ENCODE measurements at places on chromosomes 6 and 20.

DNA sequence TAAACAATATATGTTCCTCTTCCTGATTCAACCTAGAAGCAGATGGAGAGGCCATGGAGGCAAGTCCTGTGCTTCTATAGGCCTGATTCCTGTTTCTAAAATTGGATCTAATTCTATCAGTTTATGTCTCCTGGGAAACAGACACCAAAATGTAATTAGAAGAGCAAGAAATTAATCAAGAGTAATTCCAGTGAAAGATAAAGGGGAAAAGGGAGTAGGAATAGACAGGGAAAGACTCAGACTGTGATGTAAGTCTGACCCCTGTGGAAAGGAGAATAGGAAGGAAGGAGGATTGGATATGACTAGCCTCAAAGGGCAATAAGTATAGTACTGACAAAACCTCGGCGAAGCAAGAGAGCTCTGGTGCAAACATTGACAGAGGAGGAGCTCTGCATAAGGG is 33.9 kb upstream of the FBXO30 start:
- DNase-seq: no peak

DNA sequence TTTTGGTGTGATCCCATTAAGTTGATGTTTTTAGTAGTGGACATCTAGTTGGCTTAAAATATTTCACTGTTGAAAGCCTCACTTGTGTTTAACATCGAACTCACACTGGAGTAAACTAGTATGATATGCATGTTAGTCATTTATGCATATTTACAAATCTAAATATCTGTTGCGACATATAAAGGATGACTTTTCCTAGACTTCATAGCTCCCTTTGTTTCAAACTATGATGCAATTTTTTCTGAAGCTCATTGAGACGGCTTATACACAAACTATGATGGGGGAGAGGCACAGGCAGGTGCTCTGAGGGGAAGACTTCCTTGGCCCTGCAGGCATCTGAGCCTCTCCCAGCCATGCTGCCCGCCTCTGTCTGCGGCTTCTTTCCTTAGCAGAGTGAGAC is 11.8 kb upstream of the FOXC1 start:
- DNase-seq: no peak

DNA sequence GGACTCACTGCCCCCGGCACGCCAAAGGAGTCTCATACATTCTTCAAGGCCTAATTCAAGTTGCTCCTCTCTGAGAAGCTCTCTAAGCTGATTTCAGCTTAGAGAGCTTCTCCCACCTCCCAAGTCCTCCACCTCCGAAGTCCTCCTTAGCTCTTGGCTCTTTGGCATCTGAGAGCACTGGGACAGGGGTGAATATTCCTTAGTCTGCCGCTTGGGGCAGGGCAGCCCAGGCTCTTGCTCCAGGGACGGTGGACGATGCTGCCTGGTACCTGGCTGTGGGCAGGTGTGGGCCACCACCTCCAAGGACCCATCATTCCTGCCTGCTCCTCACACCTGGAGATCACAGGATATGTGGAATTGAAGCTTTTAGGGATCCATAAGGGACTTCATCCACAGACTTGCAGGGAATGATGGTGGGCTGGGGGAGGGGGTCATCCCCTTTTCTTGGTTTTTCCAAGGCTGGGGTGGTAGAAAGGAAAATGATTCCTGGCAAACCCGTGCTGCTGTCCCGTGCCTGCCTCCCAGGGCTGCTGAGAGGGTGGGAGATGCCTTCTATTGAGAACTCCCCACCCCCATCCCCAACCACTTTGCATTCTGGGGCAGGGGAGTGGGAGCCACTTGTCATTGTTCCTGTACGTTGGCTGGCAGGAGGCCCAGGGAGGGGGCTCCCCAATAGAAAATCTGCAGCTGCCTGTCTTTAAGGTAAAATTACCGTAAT is 57.4 kb downstream of the ARHGAP40 start:
- peak; percentile 69 for DNase-seq

GRCh38 chr6:89082486-89082891 is 1.9 kb downstream of the PNRC1 start:
- no peak for DNase-seq

DNA sequence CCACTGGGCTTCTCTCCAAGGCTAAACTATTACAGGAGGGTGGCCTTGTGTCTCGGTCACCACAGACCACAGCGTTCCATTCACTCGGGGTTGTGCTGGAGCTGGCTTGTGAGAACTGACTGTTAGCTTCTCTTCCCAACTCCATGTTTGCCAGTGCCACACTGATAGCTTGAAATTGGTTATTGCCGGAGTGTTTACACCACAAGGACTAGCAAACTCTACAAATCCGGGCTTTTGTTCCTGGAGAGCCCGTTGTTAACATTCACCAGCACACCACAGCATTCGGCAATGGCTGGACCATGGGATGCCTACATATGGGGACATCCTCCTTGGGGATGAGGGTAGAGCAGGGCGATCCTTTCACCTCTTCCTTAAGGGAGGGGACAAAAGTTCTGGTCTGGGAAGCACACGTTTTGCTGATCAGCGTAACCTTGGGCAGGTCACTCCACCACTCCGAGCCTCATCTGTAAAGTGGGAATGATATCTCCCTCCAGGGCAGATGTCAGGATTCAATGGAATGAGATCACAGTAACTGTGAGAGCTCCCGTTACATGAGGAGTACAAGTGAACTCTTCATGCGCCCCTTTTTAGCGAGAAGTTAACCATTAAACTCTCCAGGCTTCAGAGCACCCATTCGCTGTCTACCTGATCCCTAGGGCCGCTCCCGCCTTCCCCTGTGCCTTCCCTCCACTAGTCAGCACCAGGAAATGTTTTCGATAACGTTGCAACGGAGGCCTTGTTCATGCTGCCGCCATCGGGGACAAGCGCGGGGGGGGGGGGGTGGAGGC is 41.7 kb upstream of the TTPAL start:
- peak; percentile 59 for DNase-seq

DNA sequence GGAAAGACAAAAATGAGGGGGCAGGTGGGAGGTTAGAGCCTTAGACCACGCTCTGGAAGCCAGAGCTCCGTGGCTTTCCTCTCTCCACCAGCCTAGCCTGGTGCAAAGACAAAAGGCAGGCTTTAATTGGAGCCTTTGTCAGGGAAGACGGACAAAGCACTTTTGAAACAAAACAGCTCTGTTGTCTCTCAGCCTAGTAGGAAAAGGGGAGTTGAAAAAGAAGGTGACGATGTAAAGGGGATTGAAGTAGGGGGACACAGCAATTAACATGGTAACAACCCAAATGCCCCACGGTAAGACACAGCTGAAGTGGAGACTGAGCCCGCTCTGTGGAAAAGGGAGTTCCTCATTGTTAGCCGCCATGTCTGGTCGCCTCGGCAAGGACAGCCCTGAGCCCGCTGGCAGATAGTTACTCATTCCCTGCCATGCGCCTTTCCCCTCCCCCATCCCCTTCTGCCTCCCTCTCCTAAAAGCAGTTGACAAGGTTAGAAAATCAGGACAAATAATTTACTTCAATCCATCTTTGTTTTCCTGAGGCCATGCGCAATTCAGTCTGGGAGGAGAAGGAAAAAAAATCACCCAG is 93.0 kb downstream of the TCP11 start:
- no peak for DNase-seq

DNA sequence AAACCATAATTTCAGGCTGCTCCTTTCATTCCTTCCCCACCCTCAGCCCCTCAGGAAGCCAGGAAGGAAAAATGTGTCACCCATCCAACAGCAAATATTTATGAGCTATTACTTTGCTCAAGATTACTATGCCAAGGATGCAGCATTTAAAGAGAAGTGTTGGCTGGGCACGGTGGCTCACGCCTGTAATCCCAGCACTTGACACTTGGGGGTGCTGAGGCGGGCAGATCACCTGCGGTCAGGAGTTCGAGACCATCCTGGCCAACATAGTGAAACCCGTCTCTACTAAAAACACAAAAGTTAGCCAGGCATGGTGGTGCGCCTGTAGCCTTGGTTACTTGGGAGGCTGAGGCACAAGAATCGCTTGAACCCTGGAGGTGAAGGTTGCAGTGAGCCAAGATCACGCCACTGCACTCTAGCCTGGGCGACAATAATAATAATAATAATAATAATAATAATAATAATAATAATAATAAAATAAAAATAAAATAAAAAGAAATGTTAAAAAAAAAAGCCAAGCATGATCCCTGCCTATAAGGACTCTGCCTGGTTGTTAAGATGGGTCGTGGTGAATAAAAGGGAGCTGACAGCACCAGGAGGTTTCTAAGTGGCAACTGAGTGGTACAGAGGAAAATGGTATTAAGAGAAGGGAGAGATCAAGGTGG is 20.5 kb upstream of the TIAM2 start:
- no peak for DNase-seq

DNA sequence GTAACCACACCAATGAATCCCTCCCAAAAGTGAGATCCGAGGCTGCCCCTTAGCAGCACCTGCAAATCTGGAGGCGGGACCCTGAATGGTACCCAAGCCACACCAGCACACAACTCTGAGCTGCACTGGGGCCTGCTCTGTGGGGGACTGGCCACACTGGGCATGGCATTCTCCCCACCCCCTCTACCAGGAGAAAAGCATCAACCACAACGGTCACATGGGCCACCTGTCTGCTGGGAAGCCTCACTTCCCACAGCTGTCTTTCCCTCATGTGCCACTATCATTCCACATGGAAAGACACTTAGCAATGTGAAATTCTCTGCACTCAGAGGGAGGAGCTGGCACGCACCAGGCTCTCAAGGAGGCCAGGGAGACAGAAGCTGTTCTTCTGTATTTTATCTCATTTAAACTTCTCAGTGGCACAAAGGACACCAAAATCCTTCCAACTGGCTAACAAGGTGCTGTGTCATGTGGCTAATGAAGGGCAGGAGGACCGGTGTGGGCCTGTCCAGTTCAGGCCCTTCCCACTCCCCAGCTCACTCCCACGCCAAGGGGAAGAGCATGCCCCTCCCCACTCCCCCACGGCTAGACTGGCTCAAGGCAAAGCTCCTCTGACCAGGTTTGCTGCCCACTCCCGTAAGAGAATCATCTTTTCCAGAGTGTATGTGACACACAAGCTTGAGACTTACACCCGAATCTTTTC is 19.0 kb downstream of the YTHDF1 start:
- no peak for DNase-seq

GRCh38 chr20:49303065-49303552 is 25.3 kb upstream of the ZNFX1 start:
- DNase-seq: no peak

Data from HuH-7 (cell line).